ENCODE measurements at places on chromosomes 7 and 10.
A peak's percentile ranks its signal among the peaks of the same experiment; 100 is the strongest.

- no peak for DNase-seq
These were observed 106.9 kb downstream of the ZNF467 start for GRCh38 chr7:149666360-149666945.

DNA sequence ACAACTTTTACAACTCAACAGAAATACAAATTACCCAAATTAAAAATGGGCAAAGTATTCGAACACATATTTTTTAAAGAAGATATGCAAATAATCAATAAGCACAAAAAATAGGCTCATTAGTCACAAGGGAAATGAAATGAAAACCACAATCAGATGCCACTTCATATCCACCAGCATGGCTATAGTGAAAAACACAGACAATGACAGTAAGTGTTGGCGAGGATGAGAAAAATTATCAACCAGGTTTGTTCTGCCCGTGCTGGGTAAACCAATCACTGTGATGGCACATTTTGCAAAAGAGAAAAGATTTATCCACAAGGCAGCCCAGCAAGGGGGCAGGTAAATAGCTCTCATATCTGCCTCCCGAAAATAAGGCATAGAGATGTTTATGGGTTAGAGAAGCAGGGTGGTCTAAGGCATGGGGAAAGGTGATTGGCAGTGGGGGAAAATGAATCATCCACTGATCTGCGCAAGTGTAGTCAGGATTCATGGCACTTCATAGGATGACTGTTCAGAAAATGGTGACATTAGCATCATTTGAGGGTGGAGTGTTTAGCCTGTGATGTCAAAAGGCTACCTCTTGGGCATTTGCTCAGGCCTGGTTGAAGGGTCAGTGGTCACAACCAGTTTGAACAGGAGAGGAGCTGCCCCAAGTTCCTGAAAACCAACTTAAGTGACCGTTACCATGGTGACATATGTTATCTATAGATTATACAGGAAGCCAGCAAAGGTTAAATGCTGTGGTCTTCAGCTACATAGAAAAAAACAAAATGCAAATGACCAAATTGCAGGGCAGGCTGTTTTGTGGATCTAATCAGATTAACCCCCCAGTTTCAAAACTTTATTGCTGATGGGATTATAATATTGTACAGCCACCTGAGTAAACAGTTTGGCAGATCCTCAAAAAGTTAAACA, 8.0 kb upstream of the CFAP70 start:
- DNase-seq: no peak

- no peak for DNase-seq
These were observed 33.9 kb downstream of the STARD3NL start for GRCh38 chr7:38211940-38212339.

DNA sequence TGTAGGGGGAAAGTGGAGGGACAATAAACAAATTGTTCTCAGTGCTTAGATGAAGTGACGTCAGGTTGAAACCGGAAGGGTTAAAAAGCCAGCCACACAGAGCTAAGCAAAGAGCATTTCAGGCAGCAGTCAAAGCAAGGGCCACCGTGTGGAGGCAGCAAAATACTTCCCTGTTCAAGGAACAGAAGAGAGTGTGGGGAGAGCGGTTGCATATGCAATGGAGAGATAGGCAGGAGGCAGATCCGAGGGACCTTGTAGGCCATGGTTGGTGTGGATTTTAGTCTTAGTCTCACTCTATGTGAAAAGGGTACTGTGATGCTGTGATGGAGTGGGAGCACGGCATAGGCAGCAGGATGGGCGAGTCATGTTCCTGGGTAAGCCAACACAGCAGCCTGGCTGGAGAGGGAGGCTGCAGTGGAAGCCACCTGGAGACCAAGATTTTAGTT, 3.8 kb upstream of the STN1 start:
- DNase-seq: peak; percentile 89

DNA sequence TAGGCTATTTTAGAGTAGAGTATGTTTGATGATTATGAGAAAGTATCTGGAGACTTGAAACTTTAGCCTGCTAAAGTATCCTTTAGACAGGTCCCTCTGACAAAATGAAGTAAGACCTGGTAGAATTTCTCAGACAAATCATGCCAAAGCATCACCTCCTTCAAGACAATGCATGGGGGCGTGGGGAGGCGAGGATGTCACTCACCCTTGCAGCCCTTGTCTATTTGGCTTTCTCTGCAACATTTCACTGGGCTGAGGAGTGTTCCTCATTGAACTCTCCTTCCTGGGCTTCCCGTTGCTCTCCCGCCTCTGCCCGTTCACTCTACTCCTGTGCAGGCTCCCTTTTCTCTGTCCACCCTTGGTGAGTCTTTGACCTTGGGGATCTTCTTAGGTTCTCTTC, 98.5 kb downstream of the JAZF1 start:
- no peak for DNase-seq

DNA sequence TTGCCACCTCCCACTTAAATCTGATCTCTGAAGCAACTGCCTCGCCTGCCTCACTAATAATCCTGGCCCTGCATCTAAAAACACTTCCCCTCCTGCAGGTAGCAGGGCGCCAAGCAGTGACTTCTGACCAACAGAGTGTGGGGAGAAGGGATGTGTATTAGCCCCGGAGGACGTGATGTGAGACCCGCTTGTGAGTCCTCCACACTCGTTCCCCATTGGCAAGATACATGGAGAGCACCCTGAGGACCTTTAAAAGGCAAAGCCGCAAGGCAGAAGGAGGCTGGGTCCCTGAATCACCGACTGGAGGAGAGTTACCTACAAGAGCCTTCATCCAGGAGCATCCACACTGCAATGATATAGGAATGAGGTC, 6.1 kb upstream of the PILRA start:
- DNase-seq: no peak

DNA sequence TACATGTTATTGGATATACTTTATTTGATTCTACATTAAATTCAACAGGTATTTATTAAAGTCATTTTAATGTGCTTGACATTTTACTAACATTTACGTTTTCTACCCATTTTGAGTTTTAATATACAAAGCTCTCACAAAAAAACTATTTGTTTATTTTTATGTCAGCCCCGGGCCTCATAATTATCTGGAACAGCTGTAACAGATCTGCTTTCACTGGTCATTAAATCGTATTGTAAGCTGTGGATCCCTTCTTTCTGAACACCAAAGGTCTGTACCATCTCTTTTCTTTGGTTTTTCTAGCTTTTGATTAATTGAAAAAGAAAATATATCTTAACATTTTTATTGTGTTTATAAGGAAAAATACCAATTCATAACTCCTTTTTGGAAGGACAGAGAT, 73.5 kb downstream of the SEMA3E start:
- no peak for DNase-seq

DNA sequence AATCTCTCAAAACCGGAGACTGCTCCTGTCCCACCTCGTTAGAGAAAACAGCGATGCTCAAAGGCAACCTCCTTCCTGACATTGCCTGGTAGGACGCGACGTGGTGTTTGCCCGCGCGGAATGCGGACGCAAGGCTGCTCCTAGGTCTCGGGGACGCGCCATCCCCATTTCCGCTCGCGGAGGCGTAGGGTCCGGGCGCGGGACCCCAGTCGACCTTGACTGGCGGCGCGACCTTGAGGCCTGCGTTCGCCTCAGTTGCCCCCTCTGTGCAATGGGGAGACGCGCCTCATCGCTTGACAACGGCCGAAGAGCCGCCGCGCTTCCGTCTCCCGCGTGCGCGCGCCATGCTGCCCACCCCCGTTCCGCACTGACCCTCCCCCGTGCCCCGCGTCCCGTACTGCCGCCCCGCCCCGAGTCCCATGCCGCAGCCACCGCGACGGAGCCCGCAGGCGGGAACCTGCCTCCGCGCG, 412 bp upstream of the PPIA start:
- DNase-seq: peak; percentile 65
